ENCODE measurements at places on chromosomes 12 and 14.

GRCh38 chr14:75295061-75295461 lies 16.4 kb downstream of the FOS start:
- peak; percentile 29 for DNase-seq

DNA sequence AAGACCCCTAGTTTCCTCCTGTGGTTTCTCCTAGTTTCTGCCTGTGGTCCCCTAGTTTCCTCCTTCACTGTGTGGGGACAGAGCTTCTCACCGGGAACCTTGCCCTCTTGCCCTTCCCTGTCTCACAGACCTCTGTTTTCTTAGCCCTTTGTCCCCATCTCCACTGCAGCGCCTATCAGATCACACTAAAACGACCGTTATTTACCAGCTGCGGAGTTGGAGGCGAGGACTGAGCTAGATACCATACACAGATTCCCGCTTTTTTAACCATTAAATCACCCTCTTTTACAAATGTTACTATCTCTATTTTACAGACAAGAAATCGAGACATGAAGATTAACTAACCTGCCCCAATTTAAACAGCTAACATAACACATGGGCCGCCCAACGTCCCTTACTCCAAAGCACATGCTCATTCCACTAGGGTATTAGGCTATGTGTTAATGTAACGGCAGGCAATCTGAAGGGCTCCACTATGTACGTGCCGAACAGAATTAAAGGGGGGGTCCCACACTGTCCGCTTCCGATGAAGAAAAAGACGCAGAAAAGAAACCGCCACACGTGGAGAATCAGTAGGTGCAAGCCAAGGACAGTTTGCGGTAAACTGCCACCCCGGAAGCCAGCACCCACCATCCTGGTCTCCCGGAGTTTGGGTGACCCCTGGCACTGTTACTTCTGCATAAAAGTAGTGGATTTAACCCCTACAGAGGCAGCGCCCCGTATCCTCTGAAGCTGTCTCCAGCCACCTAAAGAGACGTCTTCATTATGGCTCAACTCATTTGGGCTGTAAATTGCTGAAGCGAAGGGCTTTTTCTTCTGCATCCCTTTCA lies 1.9 kb upstream of the FKBP4 start:
- DNase-seq: no peak

GRCh38 chr12:57165741-57166140 lies 18.3 kb upstream of the LRP1-AS start:
- DNase-seq: no peak

GRCh38 chr14:51939755-51940301 lies 49.5 kb upstream of the RTRAF start:
- DNase-seq: no peak

GRCh38 chr12:103249607-103250006 lies 246.2 kb downstream of the C12orf42 start:
- DNase-seq: peak; percentile 91

GRCh38 chr12:24721191-24721590 lies 227.7 kb downstream of the BCAT1 start:
- DNase-seq: no peak

DNA sequence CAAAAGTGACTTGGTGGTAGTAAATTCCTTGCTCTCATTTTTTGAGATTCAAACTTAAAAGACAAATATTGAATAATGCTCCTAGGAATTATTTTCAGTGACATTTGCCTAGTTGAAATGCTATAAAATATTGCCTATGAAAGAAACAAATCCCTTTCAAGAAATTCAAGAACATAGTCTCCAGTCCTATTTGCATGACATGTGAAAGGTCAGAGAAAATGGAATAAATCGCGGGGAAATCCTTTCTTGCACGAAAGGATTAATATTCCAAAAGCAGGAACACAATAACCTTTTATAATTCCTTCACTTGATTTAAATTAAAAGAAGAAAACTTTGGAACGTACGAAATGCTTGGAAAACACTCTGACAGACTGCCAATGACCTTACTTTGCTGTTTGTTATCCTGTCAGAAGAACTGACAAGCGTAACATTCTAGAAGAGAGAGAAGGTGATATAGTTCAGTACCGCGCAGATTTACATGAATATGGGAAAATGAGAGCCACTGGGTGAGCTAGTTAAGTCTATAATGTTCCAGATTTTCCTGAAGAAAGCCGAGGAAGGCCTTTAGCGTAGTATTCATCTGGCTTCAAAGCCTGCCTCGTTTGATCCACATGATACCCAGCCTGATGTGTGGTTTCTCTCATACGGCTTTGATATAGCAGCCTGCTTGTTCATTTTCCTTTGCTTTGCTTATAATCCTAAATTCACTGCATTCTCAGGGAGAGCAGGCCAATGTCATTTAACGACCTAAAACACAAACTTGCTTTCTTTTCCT lies 103.0 kb downstream of the PRIMA1 start:
- no peak for DNase-seq

GRCh38 chr14:65287264-65288131 lies 125.0 kb upstream of the FUT8 start:
- DNase-seq: no peak

DNA sequence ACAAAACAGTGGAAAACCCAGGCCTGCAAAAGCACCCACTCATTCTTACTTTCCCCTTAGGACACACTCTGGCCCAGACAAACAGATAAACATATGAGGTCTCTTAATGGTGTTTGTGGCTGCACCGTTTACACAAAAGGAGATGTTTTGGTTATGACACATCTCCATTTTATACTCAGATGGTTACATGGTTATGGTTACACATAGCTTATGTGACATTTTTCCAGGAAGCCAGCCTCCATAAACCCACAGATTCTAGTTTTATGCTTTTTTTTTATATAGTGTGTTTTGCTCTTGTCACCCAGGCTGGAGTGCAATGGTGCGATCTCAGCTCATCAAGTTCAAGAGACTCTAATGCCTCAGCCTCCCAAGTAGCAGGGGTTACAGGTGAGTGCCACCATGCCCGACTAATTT lies 3.5 kb upstream of the KLRD1 start:
- no peak for DNase-seq

DNA sequence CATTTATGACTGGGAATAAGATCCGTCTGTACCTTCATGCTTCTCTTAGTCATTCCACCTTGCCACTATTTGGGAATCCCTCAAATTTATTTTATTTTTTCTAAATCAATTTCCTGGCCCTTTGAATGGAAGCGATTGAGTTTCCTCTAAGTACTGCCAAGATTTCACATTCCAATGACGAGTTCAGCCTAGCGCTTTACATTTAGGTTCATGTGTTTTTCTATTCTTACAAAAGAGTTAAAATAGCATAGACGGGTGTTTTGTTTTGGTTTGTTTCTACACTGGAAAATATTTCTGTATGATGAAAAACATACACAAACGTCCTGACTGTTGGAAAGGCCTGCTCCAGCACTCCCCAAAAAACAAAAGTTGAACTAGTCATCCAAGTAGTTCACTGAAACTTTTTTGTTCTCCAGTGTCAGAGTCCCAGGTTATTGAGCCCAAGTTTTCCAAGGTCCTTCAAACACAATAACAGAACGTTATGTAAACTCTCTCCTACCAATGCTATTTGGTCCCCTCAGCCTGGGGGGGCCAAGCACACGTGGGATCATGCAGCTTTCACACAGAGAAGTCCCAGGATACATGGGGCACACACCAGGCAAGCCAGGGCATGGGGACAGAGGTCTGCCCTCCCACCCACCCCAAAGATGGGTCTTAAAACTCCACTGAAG lies 74.8 kb upstream of the FOXN3 start:
- no peak for DNase-seq

DNA sequence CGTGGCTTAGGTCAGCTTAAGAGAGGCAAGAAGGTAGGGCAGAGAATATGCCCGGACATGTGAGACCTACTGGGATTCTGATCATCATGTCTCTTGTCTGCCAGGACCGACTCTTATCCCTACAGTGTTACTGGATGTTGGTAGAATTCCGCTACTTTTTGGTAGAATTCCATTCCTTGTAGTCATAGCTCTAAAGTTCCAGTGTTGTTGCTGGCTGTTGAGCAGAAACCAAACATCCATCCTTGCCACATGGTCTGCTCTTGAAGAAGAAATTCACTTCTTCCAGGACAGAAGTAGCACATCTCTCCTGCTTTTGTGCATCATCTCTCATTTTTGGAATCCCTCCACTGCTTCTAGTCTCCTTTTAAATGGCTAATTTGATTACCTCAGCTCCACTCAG lies 453.7 kb downstream of the RPL10L start:
- DNase-seq: no peak

GRCh38 chr14:74683406-74683805 lies 29.5 kb downstream of the AREL1 start:
- no peak for DNase-seq

- no peak for DNase-seq
Observed at GRCh38 chr14:101715210-101716076, 46.1 kb upstream of the PPP2R5C start.

GRCh38 chr12:115570069-115570777 lies 707.3 kb downstream of the MED13L start:
- DNase-seq: no peak

GRCh38 chr14:36324897-36325296 lies 4.5 kb upstream of the MBIP start:
- DNase-seq: no peak

DNA sequence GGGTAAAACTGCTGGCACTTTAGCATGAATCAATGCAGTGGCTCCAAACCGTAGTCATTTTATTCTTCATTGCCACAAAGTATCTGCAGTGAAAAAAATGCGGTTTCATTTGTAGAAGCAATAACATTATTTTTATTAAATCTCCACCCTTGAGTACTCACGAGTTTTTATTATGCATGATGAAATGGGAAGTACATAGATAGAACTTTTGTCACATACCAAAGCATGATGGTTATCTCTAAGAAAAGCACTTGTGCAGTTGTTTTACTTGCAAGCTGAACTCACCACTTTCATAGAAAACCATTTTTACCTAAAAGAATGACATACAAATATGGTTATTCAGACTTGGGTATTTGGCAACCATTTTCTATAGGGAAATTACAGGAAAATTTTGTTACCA lies 90.3 kb downstream of the PELI2 start:
- DNase-seq: no peak

- DNase-seq: no peak
Observed at GRCh38 chr12:56955631-56956256, 1.7 kb downstream of the RDH16 start.

- DNase-seq: no peak
Observed at GRCh38 chr14:34235643-34236300, 226.3 kb downstream of the SPTSSA start.

GRCh38 chr14:37223947-37224474 lies 26.3 kb downstream of the MIPOL1 start:
- no peak for DNase-seq

DNA sequence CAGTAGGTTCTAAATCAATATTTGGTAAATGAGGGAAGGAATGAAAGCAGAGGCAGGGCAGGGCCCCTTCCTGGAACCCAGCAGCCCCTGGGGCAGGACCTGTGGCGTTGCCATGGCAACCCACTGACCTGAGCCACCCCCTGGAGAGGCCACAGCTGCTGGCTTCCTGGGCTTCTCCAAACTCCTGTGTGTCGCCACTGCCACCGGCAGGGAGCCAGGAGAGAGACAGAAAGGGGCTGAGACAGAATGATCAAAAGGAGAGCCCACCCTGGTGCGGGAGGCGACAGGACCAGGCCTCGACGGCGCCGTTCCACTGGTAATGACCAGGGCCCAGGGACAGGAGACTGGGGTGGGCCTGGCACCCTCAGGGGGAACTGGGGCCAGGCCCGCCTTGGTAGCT lies 18.2 kb downstream of the RFX4 start:
- no peak for DNase-seq

DNA sequence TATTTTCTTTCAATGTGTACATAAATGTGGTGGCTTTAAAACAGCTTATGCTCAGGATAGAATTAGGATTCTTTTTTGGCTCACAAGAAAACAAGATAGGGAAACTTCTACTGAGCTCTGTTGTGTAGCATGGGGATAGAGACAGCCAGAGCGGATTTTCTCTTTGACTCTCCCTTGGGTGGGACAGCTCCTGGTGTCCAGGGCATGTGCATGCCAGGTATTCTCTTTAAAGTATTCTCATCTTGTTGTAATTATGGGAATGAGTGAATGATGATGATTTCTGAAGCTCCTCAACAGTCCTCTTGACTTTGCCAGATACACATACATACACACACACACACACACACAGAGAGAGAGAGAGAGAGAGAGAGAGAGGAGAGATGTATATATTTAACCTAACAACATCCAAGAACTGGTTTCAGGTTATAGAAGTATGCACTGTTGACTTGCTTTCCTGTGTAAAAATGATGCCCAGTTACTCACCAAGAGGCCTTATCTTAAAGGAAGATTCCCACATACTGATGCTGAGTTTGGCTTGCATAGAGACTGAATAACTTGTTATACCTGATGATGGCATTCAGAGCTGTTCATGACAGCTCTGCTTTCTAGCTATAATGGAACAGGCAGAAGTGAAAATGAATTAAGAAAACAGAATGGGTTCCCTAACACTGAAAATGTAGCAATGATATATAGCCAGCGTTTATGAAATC lies 387.5 kb downstream of the EGLN3 start:
- DNase-seq: no peak

GRCh38 chr12:32025906-32026305 lies 66.7 kb downstream of the RESF1 start:
- no peak for DNase-seq

DNA sequence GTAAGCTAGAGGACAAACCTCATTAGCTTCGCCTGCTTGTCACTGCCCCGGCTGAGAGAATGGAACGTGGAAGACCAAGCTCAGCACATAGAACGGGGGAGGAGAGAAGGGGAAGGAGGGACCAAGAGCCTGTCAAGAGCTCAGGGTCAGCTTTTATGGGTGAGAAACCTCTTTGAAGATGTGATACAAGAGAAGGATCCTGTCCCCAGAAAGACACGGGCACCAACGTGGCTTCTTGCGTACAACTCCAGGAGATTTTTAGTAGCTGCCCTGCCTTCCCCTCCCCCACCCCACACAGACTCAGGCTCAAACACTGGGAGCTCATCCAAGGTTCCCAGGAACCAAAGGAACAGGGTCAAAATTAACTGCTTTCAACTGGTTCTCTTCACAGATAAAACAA lies 34.7 kb downstream of the APPL2 start:
- no peak for DNase-seq

GRCh38 chr12:113941208-113941486 lies 25.0 kb downstream of the RBM19 start:
- no peak for DNase-seq

- DNase-seq: no peak
Observed at GRCh38 chr12:82880442-82880901, 193.8 kb downstream of the TMTC2 start.

GRCh38 chr14:105899657-105900397 lies 373.4 kb downstream of the TMEM121 start:
- no peak for DNase-seq

DNA sequence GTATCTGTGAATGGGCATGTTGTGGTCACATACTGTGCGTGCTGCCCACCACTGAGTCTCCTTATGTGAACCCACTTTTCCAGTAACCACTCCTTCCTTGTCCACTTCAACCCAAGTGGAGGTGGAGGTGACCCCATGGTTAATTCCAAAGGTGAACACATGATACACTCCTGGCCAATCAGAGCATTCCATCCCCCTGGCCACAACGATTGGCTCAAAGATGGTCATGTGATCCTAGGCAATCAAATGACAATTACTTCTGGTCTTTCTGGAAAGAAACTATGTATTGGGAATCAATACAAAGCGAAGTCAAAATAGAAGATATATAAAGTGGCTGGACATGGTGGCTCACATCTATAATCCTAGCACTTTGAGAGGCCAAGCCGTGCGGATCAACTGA lies 20.2 kb upstream of the CCDC60 start:
- DNase-seq: no peak

All from NCI-H345 (cell line).